ENCODE measurements at places on chromosomes 2 and 18.

DNA sequence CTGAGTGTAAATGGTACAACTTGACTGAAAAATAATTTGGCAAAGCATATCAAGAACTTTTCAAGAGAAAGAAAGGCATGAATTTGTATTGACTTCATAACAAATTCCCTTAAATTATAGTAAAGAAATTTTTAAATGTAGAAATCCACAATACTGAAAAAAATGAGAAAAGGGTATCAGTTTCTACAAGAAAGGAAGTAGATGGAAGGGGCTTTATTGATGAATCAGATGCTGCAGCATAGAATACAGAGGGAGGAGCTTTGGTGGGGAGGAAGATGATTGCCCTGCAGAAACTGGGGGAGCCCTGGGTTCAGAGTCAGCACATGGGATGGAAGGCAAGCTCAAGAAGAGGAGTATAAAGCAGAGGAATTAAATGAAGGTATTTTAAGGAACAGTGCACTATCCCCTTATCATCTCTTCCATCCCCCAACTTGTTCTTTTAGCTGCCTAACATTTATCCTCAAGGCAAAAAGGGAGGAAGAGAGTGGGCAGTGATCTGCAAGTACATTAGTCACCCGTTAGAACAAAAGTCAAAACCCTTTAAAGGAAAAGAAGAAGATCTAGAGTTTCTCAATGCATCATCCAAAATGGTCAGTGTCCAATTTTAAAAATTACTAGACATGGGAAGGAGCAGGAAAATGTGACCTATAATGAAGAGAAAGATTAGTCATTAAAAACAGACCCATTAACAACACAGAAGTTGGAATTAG is 77.7 kb downstream of the KCTD18 start:
- DNase-seq, result no peak

DNA sequence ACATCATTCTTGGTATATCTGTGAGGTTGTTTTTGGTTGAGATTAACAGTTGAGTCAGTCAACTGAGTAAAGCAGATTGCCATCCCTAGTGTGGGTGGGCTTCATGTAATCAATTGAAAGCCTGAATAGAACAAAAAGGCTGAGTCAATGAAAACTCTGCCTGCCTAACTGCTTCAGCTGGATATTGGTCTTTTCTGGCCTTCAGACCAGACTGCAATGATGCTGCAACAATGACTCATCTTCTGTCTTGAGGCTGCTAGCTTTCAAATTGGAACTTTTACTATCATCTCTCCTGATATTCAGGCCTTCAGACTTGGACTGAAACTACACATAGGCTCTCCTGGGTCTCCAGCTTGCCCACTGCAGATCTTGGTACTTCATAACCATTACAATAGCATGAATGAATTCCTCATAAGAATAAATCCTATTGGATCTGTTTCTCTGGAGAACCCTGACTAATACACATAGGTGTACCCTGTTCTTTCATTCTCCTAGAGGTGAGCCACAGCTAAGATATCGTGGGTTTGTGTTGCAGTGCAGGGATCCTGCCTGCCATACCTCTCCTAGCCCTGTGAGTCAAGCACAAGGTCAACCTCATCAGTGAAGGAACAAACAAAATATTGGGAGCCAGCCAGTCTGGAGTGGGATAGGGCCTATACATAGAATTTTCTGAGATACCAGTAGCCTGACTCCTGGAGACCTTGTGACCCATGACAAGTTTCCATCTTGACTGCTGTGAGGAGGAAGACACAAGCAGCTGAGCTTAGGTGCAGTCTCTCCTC is 473.8 kb downstream of the DCC start:
- DNase-seq, result no peak

DNA sequence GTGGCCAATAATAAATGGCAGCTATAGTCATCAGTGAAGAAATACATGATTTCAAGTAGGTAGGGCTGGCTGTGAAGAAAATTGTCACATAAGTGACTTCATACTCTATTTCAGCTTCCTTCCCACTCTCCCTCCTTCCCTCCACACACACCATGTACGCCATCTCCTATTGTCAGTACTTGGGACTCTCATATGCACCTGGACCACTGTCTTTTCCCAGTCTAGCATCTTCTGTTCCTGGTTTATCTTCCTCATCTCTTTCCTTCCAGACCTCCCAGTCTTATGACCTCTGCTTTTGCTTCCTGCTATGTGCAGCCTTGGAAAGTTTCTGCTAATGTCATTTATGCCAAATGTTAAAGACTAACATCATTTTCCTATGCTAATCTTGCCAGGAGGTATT is 35.0 kb downstream of the HNMT start:
- no peak for DNase-seq

GRCh38 chr2:25169073-25169470 is 692 bp upstream of the POMC start:
- no peak for DNase-seq

DNA sequence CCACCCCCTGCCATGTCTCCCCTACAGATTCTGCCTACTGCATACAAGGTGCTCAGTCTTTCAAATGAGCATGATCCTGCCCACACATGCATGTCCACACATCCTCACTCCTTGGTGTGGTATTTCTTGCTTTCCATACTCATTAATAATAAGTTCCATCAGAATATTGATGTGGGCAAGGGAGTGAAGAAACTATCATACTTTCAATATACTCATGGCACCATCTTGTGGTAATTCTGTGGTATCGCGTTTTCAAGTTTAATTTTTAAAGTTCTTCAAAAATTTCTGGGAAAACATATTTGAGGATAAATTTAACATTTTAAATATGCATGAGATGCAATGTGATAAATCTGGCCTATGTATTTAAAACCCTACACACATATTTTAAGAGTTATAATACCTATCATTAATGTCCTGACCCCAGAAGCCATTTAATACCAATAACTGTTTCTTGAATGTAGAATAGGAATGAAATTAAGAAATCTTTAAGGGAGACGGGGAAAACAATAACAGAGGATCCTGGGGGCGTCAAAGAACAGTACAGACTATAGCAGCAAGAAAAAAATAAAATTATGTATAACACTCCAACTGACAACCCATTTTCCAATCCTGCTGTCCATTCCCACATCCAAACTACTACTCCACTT is 110.1 kb downstream of the ZNF385B start:
- DNase-seq, result no peak

GRCh38 chr18:10559553-10560451 is 34.0 kb downstream of the NAPG start:
- DNase-seq, result no peak

DNA sequence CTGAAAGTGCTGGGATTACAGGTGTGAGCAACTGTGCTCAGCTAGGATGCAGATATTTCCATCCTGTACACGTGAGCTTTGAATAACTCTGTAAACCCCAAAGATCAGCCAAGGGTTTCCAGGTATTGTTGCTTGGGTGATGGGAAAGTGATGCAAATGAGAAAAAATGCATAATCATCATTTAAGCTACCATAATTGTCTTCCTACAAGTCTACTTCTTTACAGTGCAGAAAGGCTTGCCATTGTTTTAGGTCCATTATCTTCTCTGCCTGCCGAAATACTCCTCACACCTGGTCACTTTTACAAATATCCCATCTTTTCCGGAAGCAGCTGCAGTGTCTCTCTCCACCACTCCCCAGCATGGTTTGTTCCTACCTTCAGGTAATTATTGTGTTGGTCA is 259.8 kb upstream of the CCDC68 start:
- no peak for DNase-seq

DNA sequence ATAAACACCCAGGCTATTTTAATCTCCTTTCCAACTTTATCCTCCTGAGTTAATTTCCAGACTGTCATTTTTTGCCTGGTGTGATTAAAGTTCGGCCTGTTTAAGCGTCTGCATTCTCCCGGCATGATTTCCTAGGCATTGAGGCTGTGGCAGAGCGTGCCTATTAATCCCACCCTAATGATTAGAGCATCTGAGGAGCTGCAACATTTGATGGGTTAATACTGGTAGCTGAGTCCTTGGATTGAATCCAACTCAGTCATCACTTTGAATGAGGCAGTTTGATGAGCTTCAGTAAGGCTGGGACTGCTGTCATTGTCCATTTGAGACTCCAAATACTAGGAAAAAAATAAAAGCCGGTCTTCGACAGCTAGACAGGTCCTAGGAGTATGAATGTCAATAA is 882.5 kb downstream of the SLC4A3 start:
- DNase-seq, result no peak

DNA sequence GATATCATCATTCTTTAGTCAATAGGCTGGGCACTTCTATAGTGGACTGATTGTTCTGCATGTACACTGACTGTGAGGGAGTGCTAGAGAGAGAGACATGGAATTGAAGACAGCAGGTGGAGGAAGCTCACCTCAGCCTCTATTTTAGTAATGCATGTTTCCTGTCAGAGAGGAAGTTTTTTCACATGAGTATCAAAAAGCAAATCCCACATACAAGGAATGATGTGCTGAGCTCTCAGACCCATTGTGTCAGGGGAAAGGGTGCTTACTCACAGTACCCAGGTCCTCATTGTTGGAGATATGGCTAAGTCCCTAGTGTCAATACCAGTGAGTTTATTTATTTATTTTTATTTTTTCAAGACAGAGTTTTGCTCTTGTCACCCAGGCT is 9.9 kb upstream of the CDK15 start:
- DNase-seq, result no peak

GRCh38 chr2:32865399-32866068 is 81.2 kb upstream of the LTBP1 start:
- no peak for DNase-seq

DNA sequence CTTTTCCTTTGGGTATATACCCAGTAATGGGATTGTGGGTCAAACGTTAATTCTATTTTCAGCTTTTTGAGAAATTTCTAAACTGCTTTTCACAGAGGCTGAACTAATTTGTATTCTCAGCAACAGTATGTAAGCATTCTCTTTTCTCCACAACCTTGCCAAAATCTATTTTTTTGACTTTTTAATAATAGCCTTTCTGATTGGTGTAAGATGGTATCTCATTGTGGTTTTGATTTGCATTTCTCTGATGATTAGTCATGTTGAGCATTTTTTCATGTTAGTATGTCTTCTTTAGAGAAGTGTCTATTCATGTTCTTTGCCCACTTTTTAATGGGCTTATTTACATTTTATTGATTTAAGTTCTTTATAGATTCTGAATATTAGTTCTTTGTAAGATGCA is 145.5 kb downstream of the TRABD2A start:
- DNase-seq, result no peak

- no peak for DNase-seq
Measured at GRCh38 chr2:167756446-167756845, 490.9 kb downstream of the STK39 start.

DNA sequence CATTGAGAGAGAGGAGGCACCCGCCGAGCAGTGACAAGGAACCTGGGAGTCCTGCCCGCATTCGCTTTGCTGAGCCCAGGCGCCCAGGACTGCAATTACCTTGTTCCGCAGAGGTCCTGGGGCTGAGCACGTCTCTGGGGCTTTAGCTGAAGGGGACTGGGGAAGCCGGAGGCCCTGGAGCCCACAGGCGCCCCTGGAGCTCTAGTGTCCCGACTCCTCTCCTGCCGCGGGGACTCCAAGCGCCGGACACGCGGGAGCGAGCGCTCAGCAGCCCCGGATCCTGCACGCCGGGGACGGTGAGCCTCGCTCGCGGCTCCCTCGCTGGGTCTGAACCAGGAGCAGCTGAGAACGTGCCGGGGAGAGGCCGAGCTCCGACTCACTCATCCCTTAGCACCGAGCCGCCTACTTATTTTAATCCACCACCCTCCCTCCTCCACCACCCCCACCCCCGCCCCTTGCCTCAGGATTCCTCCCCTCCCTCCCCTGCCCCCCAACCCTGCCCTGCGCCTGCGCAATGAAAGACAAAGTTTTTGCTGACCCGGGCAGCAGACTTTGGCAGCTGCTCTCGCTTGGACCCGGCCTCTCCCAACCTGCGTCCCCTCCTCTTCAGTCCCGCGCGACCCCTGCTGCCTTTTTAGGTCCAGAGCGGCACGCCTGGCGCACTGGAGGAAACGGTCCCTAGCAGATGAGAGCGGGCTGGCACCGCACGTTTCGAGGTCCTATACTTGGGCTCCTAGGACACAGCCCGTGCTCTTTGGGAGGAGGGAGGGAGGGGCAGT is at the start of gene OSR1:
Gene OSR1, minus strand, starts transcription at position 382 of the 779 bp plus-strand sequence. CDS start 4,818 bp downstream, outside the sequence.
- no peak for DNase-seq

DNA sequence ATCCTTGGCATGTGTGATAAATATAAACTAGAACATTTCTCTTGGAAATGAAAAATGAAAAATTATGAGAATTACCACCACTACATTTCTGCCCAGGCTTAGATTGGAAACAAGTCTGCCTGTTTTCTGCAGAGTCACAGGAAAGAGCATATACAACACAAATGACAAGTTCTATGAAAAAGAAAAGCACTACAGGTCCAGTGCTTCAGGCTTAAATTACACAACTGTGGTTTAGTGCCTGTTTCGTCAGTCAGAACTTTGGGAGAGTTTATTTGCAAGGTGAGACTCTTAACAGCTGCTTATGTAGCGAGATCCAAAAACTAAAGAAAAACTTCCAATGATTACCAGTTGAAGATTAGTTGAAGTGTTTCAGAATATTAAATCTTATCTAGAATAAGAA is 68.9 kb downstream of the RTN4 start:
- DNase-seq, result no peak

GRCh38 chr2:233262562-233262961 is 11.1 kb downstream of the ATG16L1 start:
- no peak for DNase-seq

GRCh38 chr2:175793648-175794047 is 208.4 kb downstream of the LNPK start:
- DNase-seq, result no peak

DNA sequence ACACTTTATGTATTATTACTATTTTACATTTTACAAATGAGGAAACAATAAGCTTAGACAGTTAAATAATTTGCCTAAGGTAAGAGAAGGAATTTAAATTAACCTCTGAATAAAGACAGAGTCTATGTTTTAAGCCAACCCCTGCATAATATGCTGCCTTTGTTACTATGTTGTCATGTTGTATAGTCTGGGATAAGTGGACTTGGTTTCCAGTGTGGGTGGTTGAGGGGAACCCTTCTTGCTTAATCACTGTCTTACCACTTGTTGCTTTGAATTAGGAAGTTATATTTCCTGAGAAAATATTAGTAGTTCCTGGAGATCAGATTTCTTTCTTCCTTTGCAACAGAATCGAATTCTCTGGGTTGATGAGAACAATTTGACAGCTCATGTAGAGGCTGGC is 52.6 kb downstream of the AGPS start:
- no peak for DNase-seq

DNA sequence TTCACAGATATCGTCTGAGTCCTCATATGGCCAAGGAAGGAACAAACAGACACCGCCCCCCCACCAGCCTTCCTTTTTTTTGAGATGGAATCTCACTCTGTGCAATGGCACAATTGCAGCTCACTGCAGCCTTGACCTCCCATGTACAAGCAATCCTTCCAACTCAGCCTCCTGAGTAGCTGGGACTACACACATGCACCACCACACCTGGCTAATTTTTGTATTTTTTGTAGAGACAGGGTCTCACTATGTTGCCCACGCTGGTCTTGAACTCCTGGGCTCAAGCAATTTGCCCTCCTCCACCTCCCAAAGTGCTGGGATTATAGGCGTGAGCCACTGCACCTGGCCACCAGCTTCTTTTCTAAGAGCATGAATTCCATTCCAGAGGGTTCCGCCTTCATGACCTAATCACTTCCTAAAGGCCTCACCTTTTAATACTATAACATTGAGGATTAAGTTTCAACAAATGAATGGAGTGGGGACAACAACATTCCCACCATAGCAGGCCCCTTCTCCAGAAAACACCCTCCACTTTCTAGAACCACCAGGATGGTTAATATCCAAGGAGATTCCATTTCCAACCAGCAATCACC is 2.2 kb upstream of the TMBIM1 start:
- no peak for DNase-seq
